ENCODE measurements at places on chromosomes 7 and 10. TPM values are rescaled to one million over a fixed set of nuclear protein-coding genes. Genes with fewer than 3 reads are reported as not detected.

GRCh38 chr10:74078037-74078436 is 72.6 kb downstream of the AP3M1 start:
- DNase-seq: no peak

PRRT4 gene
- 3.8 TPM for total RNA-seq

DNA sequence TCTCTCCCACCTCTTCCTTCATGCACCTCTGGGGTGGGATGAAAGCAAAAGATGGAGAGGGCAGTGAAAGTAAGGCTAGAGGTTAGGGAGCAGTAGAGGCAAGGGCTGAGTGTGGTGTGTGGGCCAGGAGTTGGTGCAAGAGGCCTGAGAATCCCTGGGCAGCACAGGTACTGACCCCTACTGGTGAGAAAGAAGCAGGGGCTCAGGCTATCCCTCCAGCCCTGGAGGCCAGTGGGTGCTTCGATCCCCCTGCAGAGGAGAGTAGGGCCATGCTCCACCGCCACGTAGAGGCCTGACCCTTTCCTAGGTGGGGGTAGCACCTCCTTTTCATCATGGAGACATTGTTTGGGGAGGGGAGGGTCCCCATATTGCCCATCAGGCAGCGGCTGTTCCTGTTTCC is 9.8 kb downstream of the CDHR1 start:
- DNase-seq: no peak

TMEM26 gene
- not detected for total RNA-seq

GRCh38 chr10:126734015-126734414 is 63.5 kb upstream of the C10orf90 start:
- DNase-seq: no peak

IL2RA gene
- total RNA-seq: 0.33 TPM

Data from breast epithelium (tissue), 4 donors.